ENCODE measurements at places on chromosomes 2 and 18. TPM values are rescaled to one million over a fixed set of nuclear protein-coding genes. Genes with fewer than 3 reads are reported as not detected.

- no peak for DNase-seq
Measured at GRCh38 chr2:40584432-40584831, 132.5 kb upstream of the SLC8A1 start.

- DNase-seq: peak; percentile 33
Measured at GRCh38 chr18:48848641-48849143, 102.1 kb downstream of the SMAD7 start.

The APOB gene
- total RNA-seq: 3.4 TPM

The TMEM237 gene
- 48.2 TPM for total RNA-seq

The RUFY4 gene
- 0.10 TPM for total RNA-seq

GRCh38 chr2:71620851-71621251, 167.5 kb downstream of the DYSF start:
- no peak for DNase-seq
